ENCODE measurements at places on chromosomes 2 and 18.

DNA sequence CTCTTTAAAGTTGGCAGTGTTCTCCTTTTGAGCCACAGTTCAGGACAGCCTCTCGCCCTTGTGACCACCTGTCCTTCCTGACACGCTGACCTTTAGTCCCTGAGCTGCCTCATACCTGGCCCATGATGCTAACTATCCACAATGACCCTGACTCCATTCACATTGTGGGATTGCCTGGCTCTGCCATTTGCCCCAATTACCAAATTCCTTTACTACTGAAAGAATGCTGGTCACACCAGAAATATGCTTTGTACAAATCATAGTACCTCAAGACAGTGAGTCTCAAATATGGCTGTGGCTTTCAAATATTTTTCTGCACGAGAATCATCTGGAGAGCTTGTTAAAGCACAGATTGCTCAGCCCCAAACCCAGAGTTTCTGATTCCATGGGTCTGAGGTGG lies 54.2 kb downstream of the LTBP1 start:
- DNase-seq = no peak

- no peak for DNase-seq
Measured at GRCh38 chr18:2889761-2890192, 43.0 kb downstream of the EMILIN2 start.

GRCh38 chr18:9477509-9477908 lies 2.2 kb downstream of the RALBP1 start:
- no peak for DNase-seq

- DNase-seq = no peak
Measured at GRCh38 chr18:2236232-2236631, 335.1 kb downstream of the METTL4 start.

- no peak for DNase-seq
Measured at GRCh38 chr2:71950256-71951082, 197.2 kb downstream of the CYP26B1 start.

DNA sequence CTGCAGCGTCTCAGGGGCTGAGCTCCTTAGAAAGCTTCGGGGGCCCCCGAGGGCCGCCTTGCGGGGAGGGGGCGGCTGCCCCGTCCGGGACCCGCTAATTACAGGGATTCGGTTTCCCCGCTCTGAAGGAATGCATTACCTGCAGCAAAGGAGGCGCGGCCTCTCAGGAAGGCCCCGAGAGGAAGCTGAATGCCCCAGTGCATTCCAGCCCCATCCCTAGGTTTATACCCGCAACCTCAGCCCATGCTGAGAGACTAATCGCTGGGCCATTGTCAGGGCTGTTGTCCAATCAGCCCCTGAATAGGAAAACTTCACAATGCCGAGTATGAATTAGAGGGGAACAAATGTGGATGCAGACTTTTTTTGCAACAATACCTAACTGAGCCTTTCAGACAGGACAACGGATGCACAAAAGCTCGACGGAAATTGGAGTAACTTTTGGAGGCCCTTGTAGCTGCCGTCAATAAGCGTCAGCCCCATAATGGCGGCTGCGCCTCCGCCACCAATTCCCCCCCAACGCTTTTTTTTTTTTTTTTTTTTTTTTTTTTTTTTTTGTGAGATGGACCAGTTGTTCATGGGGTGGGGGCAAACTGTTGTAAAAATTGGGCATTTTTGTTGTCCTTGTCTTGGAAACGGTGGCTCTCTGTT lies 138.6 kb upstream of the SIX3 start:
- no peak for DNase-seq

GRCh38 chr2:28424799-28425463 lies 32.3 kb downstream of the FOSL2 start:
- no peak for DNase-seq

DNA sequence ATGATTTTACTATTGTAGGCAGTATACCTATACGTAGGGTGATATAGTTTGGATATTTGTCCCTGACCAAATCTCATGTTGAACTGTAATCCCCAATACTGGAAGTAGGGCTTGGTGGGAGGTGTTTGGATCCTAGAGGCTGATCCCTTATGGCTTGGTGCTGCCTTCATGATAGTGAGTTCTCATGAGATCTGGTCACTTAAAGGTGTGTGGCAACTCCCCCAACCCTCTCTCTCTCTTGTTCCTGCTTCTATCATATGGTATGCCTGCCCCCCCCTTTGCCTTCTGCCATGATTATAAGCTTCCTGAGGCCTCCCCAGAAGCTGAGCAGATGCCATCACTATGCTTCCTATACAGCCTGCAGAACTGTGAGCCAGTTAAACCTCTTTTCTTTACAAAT lies 1.7 kb upstream of the SERPINB10 start:
- DNase-seq = no peak

GRCh38 chr2:86143307-86143706 lies 37.3 kb downstream of the PTCD3 start:
- DNase-seq = no peak

All from bone marrow (tissue), 2 donors.